Cardiac muscle cell (in vitro differentiated cells and primary cell): ENCODE measurements at places on chromosomes 2 and 18. TPM values are rescaled to one million over a fixed set of nuclear protein-coding genes. Genes with fewer than 3 reads are reported as not detected.

DNA sequence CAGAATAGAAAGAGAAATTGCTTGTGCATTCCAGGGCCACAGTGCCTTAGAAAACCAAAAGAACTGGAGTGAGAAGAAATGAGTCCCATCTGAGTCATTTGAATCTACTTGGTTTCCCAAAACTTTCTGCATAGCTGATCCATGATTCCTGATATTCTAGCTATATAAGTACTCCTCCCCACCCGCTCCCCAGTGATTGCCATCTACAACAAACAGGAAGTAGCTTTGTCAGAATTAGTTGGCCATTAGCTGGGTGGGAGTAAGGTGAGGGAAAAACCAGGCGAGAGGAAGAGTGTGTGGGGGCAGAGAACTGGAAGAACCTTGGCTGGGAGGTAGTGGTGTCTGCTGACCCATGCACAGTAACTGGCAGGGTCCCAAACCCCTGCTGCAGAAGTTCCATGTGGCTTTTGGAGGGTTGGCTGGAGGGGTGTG, 122.1 kb downstream of the ACAA2 start:
- peak; percentile 67 for DNase-seq

DNA sequence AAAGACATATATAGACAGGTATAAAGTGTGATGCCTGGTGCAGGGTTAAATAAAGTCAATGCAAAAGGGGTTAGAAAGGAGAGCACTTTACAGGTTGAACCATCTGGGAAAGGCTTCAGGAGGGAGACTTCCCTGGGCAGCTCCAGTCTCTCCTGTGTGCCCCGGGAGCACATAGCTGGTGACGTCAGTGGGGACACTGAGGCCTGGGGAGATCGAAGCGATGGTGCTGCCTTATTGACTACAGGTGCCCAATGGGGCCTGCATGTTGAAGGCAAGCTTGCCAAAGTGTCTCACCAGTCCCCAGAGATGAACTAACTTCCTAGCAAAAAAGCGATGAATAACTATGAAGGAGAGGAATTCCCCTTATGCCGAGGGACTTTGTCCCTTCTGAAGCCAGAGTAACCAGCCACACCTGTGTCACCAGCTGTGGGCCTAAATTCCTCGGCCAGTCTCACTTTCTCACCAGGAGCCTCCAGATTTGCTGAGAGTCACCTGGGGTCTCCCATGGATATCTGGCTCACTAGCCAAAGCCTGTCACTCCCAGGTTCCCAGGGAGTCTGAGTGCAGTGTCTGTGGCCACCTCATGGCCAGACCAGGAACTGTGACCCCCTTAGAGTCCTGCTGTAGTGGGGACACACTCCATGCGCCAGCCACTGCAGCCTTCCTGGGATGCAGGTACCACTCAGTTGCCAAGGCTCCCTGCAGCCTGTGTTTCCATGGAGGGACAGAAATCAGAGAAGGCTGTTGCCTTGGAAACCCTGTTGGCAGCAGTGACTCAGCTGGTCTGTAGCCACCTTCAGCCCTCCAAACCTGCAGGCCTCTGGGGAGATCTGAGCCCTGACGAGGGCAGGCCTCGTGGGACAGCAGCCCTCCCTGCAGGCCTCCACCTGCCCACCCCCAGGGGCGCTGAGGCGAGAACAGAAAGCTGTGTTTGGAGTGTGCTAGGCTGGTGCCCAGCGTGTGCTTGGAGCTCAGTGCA, 128.7 kb downstream of the CTIF start:
- DNase-seq = no peak

- DNase-seq = no peak
Measured at GRCh38 chr2:144516411-144516980, 3.4 kb downstream of the ZEB2 start.

GRCh38 chr2:64410671-64411070, 43.3 kb upstream of the LGALSL start:
- no peak for DNase-seq

GRCh38 chr2:49719241-49719640, 564.9 kb upstream of the FSHR start:
- DNase-seq = no peak

The APLF gene
- 3.1 and 5.3 TPM in 2 replicates for polyA plus RNA-seq

DNA sequence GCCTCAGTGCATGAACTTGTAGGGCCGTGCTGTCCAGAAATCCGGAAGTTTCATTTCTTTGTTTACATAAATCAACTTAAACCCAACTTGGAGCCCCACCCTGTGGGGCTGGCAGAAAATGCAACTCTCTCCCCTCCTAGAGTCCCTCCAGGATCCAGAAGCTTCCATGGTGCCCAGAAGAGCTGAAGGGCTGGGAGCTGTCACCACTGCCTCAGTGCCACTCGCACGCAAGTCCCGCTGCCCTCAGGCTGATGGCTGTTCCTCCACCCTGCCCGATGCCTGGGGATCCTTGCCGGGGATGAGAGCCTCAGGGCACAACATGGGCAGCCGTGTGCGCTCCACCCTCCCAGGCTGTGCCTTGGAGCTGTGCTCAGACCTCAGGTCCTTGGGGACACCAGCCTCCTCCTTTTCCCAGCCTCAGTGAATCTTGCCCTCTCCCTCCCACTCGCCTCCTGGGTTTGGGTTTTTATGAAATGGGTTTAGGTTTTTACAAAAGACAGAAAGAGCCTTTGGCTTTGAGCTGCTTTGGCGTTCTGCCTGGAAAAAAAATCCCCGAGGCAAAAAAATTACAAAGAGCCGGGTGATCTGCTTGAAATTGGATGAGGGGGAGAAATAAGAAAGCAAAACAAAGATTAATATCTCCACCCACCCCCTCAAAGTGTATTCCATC, 155.2 kb downstream of the TWIST2 start:
- peak; percentile 65 for DNase-seq

The GAD1 gene
- polyA plus RNA-seq = 0.39 TPM in 1 of 2 replicates, not detected in the other

The ZNF638 gene
- 70.5 and 111 TPM in 2 replicates for polyA plus RNA-seq

DNA sequence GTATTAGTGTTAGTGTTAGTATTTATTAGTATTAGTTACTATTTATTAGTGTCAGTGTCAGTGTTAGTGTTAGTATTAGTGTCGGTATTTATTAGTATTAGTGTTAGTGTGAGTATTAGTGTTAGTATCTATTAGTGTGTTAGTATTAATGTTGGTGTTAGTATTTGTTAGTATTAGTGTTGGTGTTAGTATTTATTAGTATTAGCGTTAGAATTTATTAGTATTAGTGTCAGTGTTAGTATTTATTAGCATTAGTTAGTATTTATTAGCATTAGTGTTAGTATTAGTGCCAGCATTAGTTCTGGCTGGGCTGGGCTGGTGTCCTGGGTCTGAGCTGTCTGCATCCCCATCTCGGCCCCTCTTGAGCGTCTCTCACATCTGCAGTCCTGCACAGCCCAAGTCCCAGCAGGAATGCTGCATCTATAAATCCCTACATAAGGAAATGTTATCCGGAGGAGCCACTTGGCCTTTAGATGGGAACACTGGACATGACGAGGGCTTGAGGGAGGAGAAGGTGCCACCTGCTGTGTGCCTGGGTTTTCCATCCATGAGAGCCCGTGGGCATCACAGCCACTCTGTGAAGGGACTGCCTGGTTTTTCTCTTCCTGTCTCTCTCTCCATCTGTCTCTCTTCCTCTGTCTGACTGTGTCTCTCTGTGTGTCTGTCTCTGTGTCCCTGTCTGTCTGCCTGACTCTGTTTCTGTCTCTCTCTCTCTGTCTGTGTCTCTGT, 33.6 kb downstream of the TWIST2 start:
- DNase-seq = no peak

DNA sequence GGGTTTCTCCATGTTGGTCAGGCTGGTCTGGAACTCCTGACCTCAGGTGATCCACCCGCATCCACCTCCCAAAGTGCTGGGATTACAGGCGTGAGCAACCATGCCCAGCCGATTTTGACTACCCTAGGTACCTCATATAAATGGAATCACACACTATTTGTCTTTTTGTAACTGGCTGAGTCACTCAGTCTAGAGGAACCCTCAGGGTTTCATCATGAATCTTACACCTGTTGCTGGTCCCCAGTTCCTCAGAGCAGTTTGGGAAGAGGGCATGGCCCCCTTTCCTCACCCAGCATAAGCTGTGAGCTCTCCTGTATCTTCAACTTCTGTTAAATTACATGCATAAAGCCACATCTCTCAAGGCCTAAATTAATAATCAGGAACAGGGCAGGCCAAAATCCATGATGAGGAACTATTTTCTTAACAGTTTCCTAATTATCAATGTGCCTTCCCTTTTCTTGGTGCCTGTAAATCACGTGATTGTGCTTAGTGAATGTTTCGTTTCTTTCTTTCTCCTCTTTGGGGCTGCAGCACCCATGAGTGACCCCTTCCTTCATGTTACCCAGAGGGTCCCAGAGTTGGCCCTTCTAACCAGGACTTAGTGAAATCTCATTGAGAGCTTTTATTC, 20.9 kb downstream of the DYSF start:
- DNase-seq = no peak

The RIT2 gene
- not detected in 2 replicates for polyA plus RNA-seq

DNA sequence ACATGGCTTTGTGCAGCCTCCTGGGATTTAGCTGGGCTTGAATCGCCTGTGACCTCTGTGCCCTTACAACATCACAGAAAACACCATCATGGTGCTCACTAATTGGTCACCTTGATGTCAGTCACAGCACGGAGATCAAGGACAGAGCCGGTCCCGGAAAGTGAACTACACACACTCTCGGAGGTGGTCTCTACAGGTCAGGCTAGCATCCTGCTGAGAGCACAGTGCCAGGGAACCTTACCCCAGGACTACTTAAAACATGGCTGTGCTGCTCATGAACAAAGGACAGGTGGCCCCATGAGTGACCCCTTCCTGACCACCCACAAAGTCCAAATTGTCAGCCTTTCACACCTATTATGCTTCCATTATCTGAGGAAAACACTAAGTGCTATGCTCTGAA, 1782.1 kb upstream of the CELF4 start:
- no peak for DNase-seq

- DNase-seq = peak; percentile 29
Measured at GRCh38 chr2:12050396-12050795, 304.0 kb downstream of the LPIN1 start.

GRCh38 chr2:63000801-63001200, 49.8 kb upstream of the OTX1 start:
- peak; percentile 63 for DNase-seq

The GALNT13 gene
- polyA plus RNA-seq = 1.3 and 2.2 TPM in 2 replicates

GRCh38 chr18:50171406-50171805, 23.5 kb downstream of the MYO5B start:
- no peak for DNase-seq

DNA sequence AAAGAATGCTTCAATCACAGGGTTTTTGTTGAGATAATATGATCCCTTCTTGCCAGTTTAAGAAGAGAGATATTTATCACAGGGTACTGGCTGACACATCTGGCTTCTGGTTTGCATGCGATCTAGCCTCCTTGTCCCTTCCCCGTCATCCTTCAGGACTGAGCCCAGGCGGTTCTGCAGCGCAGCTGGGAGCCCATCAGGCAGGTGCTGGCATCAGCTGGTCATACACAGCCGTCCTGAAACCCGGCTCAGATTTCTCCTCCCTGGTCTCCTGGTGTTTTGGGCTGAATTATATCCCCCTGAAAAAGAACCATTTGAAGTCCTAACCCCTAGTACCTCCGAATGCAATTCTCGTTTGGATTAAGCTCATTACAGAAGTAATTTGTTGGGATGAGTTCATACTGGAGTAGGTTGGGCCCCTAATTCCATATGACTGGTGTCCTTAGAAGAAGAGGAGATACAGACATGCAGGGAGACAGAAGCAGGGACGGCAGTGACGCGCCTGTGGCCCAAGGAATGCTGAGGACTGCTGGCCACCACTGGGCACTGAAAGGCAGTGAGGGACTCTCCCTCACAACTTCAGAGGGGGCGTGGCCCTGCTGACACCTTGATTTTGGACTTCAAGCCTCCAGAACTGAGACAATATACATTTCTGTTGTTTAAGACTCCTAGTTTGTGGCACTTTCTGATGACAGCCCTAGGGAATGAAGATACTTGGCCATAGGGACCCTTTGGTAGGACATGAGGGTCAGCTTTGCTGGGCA, 83.9 kb upstream of the ODC1 start:
- no peak for DNase-seq

The ARHGEF33 gene
- 1.00 and 1.0 TPM in 2 replicates for polyA plus RNA-seq

The EMILIN1 gene
- polyA plus RNA-seq = 12.2 and 15.6 TPM in 2 replicates

- no peak for DNase-seq
Measured at GRCh38 chr2:84884449-84884848, 3.6 kb upstream of the TRABD2A start.

DNA sequence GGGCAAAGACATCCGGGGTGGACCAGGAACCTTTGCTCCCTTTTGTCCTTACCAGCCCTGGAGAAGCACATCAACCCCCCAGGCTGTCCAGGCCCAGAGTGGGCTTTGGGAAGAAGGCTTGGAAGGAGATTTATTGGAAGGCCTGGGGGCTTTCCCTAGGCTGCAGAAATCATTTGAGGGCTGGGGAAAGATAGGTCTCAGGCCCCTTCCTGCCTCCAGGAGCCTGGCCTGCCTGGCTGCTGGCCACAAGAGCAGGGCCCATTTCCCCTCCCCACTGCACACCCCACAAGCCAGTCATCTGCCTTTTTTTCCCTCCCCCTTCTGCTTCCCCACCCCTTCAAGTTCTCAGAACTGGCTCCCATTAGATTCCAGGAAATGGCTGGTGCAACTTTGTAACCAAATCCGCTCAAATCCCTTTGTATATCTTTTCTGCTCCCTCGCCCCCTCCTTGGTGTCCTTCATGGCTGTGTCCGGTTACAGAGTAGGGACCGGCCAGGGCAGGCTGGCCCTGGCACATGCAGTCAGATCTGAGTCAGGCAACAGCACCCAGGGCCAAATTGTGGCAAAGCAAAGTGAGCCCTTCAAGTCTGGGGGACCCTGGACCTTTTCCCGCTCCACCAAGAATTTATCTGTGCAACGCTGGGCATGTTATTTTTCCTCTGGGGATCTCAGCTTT, 20.8 kb upstream of the TNP1 start:
- DNase-seq = no peak

The ADCYAP1 gene
- polyA plus RNA-seq = not detected in 2 replicates

GRCh38 chr2:145141981-145142380, 622.1 kb upstream of the ZEB2 start:
- no peak for DNase-seq

DNA sequence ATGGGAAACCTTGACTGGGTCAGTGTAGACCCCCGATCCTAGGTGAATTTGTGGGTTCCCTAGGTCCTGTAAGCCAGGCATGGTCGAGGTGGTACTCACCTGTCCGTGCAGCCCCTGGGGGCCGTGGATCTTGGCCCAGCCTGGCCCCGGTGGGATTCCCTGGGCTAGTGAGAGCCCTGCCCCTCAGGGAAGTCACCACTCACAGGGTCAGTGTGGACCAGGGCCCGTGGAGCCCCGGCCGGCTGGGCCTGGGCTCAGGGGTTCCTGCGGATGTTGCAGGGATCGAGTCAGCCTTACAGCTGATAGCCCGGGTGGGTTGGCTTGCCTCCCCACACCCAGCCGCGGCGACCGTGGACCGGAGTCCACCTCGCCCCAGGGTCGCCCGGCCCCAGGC, 528 bp downstream of the ATG9A start:
- no peak for DNase-seq

- DNase-seq = no peak
Measured at GRCh38 chr2:190235551-190236075, 84.0 kb downstream of the HIBCH start.
